Colonic mucosa (tissue), 4 donors: ENCODE measurements at places on chromosomes 4 and X. TPM values are rescaled to one million over a fixed set of nuclear protein-coding genes. Genes with fewer than 3 reads are reported as not detected.

DNA sequence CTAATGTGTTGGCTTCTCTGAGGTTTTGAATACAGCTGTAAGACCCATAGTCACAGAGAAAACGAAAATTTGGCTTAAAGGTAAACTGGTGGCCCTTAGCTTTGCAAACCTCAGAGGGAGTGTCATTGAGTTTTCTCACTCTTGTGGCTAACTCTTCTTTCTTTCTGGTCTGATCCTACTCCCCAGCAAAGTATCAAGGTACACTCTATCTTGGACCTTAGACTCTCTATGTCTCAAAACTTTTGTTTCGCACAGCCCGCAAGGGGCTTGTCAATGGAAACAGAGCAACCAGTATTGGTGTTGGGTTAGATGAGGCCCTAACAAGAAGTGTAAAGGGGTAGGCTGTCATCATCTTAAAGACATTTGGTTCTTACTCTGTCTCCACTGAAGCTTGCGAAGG lies 19.8 kb downstream of the APOO start:
- no peak for DNase-seq

- no peak for DNase-seq
Measured at GRCh38 chrX:44569122-44569521, 26.5 kb upstream of the FUNDC1 start.

KLKB1 gene
- 0.50 TPM for total RNA-seq

CENPVL3 gene
- total RNA-seq = not detected

TREX2 gene
- total RNA-seq = not detected

DNA sequence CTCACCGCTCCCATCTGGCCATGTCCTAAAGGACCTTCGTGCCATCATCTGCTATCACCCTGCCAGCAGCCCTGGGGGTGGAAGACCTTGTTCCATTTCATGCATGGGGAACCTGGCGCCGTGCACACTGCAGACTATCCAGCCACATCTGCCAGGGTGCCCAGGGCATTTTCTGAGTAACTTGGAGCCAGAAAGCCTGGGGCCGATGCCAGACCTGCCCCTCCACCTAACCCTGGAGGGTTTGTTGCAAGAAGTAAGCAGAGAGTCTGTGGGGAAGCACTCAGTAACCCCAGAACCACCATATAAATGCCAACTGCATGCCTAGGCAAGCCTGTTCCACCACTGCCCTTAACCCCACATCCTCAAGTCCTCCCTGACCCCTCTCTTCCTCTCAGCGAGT lies 7.3 kb downstream of the HAUS7 start:
- DNase-seq = no peak
